ENCODE measurements at places on chromosomes 4 and X. TPM values are rescaled to one million over a fixed set of nuclear protein-coding genes. Genes with fewer than 3 reads are reported as not detected.
A peak's percentile ranks its signal among the peaks of the same experiment; 100 is the strongest.

DNA sequence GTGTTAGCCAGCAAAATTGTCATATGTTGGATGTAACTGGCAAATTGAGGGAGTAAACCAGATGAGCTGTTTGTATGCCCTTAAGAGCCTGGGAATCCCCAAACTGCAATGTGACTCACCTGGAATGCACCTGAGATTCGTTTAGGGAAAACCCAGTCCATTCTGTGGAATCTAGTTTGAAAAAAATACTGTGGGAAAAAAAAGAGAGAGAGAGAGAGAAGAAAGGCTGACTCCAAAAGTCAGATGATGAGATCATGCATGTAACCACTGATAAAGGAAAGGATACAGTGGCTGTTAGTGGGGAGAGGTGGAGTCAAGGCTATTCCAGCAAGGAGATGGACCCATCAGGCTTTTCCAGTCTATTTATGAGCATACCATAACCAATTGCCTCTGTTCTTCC is 48.5 kb downstream of the SLC9A7 start:
- no peak for ATAC-seq

- peak; percentile 81 for ATAC-seq
Observed at GRCh38 chrX:96474029-96474740, 210.5 kb upstream of the DIAPH2 start.

DNA sequence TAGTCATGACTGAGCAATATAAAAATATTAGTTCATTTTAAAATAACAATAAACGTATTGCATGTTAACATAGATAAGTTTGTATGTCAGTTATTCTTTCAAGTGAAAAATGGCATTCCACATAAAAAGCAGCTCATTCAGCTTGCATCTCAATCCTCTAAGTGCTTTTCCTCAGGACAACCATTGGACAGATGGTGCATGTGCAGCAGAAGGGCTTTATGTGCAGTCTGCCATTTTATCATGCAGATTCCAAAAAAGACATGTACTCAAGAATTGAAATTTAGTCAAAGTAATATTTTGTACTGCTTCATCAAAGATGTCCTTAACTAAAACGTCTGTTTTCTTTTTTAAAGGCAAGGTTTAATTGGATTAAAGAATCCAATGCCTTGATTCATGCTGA is 93.4 kb downstream of the RS1 start:
- ATAC-seq = no peak

Gene USP26
- total RNA-seq = not detected

DNA sequence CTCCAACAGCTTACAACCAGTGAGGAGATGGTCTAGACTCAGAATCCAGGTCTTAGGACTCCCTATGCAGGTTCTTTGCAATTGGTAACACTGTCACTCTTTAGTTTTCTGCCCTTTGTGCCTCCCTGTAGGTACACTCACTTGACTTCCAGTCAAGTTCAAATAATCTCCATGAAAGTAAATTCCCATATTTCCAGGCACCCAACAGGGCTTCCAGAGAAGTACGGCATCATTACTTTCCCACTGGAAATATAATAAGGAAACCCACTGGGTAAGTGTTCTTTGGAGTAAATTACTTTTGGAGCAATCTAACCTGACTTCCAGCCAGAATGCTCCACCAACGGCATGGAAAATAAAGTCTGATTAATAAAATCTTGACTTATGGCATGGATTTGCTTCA is 338.9 kb downstream of the HNRNPD start:
- no peak for ATAC-seq

- no peak for ATAC-seq
Observed at GRCh38 chrX:38102240-38102639, 95.9 kb downstream of the SYTL5 start.

Gene DLG3
- total RNA-seq = 36.4 TPM

Measured in esophagus mucosa (tissue), 1 donor.